ENCODE measurements at places on chromosomes 12 and 14. TPM values are rescaled to one million over a fixed set of nuclear protein-coding genes. Genes with fewer than 3 reads are reported as not detected.

DNA sequence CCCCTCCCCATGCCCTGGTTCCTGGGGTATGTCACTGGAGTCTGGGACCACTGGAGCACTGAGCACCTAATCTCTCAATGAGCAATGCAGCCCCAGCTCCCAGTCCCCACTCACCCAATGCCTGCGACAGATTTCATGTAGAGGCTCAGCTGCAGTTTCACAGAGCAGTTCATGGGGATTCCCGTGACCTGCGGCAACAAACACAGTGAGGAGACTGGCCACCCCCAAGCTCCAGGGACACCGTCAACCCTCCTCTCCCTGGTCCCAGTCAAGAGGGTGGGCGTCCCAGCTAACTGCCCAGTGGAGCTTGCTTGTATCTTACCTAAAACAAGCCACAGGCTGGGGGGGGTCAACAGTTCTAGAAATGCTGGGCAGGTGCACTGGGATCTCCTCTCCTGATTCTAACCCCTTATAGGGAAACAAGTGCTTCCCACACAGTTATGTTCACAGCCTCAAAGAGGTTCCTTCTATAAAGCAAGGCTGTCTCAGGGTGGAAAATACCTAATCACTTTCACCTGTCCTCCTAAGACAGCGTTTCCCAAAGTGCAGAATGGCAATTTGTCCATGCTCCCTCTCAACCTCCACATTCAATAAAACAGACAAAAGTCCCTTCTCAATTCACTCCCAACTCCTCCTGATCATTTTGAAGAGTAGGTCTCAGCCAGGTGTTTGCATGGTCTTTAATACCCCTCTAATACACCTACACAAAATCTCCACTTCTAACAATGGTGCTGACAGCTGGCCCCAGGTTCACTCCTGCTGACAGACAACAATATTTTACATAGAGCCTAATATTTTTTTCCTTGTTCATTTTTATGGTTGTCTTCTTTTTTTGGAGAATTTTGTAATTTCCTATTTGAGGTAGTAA, 68.3 kb downstream of the SCARB1 start:
- no peak for DNase-seq

DNA sequence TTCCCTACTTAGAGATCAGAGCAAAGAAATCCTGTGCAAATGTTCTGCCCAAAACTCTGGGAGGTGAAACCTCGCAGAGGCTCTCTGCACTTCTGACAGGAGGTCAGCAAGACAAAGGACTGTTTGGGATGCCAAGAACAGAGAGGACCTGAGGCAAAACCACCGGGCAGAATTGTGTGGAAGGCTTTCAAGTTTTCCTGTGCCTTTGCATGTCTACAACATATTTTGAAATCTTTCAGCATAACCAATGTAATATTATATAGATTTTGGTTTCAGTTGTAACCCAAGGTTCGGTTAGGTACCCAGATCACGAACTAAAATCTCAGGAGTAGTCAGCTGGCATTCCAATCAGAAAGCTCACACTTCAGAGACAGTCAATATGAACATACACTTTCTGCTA, 99.4 kb upstream of the PLEKHA5 start:
- DNase-seq = no peak

GRCh38 chr14:51744372-51745130, 92.8 kb downstream of the FRMD6 start:
- no peak for DNase-seq

Gene B4GALNT1
- 0.14 TPM for total RNA-seq
